ENCODE measurements at places on chromosomes 2 and 18. TPM values are rescaled to one million over a fixed set of nuclear protein-coding genes. Genes with fewer than 3 reads are reported as not detected.

Gene CLIP4
- 16.1 TPM for total RNA-seq

Gene LIMS4
- total RNA-seq: 0.24 TPM

Gene ATOH8
- 17.7 TPM for total RNA-seq

Gene CPS1
- total RNA-seq: 11.7 TPM

Gene SLC19A3
- total RNA-seq: 1.2 TPM

Gene FBXO15
- 0.63 TPM for total RNA-seq

Gene CNRIP1
- 26.1 TPM for total RNA-seq

Gene OTOS
- total RNA-seq: 0.34 TPM

Gene NOL4
- total RNA-seq: 0.68 TPM

Gene DSC1
- not detected for total RNA-seq

Gene FIGN
- 0.57 TPM for total RNA-seq

Gene LAMA3
- 1.4 TPM for total RNA-seq

DNA sequence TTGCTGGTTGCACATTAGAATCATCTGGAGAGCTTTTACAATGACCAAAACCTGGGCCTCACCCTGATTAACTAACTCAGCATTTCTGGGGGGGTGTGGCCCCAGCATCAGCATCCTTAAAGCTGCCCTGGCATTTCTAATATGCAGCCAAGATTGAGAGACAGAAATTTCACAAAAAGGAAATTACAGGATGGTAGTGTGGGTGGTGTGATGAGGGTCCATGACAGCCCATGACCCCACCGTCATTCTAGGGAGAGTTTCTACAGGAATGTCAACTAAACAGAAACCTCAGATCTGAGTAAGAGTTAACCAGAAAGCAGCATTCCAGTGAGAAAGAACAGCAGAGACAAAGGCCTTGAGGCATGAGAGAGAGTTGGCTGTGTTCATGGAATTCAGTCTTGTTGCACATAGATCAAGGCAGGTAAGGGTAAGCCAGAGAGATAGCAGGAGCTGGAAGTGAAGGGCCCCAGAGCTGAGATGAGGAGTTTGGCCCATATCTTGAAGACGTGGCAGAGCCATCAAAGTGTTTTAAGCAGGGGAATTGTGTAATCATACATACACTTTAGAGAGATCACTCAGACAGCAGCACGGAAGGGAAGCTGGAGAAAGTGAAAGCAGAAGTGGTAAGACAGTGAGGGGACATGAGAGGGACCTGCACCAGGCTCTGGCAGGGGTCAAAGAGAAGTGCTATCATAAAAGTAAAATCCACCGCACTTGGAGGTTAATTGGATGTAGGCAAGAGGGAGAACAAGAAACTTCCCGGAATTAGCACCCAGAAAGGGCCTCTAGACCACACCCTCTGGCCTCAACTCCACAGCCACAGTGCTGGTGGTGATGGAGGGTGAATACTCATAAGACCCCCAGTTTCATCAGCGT lies 7.8 kb upstream of the TRABD2A start:
- DNase-seq: peak; percentile 63

DNA sequence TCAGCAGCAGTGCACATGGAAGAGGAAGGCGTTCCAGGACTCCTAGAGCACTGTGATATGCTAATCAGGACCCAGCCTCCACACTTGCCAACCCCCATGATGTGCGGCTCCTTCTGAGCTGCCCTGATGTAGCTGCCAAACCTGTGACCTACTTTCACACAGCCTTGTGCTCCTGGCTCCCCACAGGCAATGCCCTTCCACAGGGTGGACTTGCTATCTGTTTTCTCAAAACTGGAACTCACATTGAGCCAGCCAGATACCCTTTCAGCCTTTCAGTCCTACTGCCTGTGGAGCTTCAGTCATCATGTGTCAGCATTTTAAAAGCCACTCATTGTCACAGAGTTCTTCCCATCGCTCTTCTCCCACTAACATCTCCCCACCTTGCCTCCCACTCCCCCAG lies 181.6 kb downstream of the AFF3 start:
- DNase-seq: no peak

- DNase-seq: no peak
Measured at GRCh38 chr2:46148369-46148736, 148.9 kb upstream of the EPAS1 start.

DNA sequence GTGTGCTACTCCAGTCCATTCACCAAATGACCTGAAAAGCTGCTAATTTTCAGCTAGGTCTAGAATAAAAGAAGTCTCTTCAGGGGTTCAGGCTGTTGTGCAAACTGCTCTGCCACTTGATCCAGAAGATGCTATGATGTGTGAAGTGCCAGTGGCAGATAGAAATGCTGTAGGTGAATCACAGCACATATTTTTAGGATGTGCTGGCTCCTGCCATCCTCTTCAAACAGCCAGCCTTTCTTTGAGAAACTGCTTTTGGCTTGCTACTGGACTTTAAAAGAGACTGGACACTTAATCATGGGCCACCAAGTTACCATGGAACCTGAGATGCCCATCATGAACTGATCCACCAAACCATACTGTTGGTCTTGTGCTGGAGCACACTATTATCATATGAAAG lies 322.1 kb downstream of the EN1 start:
- no peak for DNase-seq

GRCh38 chr2:37802899-37803379 lies 122.1 kb upstream of the RMDN2 start:
- peak; percentile 85 for DNase-seq

DNA sequence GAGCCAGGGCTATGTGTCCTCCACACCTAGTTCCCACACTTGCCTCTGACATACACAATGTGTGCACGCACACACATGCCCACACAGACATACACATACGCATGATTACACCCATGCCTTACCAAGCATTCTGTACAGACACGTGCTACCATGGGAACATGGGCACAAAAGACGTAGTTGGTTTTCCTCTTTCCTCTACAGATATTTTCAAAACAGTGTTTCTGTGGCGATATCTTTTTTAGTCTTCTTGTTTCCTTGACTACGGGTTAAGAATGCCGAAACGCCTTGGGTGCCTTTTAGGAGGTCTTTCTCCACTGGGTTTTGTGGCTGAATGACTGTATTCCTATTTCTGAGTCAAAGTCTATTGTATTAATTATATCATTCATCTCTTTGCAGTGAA lies 75.5 kb upstream of the SPTBN1 start:
- no peak for DNase-seq

DNA sequence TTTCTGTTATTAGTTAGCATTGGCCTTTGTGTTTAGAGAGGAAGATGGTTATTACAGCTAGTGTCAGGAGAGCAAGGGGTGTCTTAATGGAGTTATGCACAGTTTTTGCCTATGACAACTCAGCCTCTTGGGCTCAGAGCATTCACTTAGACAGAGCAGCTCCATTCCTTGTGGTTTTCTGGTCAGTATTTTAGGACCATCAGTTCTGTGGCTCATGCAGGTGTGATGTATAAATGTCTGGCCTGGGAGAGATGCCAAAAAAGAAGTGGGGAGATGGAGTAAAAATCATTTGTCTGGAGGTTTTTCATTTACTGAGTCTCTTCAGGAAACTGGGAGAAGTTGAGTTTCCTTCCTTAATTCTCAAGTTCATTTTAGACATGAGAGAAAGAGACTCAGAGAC lies 79.7 kb downstream of the PRKCE start:
- DNase-seq: no peak

GRCh38 chr2:181281206-181281832 lies 175.9 kb upstream of the ITGA4 start:
- DNase-seq: no peak

DNA sequence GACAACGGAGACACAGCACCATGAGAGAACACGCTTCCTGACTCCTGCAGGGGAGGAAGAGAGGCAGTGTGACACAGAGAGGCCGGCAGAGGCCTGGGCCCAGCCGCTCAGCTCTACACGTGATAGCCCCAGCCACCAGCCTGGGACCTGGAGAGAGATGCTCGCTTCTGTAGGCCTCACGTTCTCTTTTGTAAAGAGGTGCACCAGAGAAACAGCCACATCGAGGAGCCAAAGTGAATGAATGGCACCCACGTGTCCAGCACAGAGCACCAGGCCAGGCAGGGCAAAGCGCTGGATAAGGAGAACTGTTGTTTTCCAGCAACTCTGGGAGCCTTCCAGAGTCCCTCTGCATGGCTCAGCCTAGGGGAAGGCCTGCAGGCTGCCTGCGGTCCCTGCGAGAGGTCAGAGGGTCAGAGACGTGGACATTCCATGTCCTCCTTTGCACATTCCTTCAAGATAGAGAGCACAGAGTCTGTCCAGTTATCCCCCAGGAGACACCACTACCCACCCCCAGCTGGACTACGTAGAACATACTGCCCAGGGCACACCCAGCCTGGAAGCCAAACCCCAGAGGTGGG lies 14.2 kb downstream of the LIMS2 start:
- no peak for DNase-seq

GRCh38 chr18:68679528-68679927 lies 35.4 kb downstream of the TMX3 start:
- DNase-seq: no peak

GRCh38 chr18:9608298-9608697 lies 6.1 kb downstream of the PPP4R1 start:
- no peak for DNase-seq

DNA sequence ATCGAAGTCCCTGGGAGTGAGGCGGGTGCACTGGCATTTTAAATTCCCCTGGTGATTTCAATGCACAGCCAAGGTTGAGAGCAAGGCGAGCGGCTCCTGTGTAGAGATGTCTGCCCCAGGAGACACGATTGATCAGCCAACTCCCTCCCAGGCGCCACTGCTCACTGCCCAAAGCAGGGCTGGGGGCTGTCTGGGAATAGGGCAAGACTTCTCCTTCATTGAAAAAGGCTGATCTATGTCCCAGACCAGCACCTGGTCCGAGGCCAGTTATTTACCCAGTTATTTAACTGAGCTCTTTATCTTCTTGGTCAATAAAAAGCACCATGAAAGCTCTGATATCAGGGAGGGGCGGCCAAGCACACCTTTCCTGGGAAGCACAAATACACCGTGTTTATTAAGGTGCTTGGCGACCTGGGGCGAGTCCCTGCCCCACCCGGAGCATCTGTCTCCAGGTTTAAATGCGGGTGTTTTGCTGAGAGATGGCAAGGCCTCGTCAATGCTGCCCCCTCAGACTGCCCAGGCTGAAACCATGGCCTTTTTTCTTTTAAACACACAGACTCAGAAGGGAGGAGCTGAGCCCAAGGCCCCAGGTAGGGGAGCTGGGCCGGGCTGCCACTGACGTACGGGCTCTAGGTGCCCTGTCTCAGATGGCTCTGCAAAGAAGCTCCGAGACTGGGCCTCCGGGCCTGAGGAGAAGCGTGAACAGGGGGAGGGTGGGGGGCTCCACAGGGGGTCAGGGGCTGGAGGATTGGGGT lies 73.9 kb upstream of the HPCAL1 start:
- no peak for DNase-seq

DNA sequence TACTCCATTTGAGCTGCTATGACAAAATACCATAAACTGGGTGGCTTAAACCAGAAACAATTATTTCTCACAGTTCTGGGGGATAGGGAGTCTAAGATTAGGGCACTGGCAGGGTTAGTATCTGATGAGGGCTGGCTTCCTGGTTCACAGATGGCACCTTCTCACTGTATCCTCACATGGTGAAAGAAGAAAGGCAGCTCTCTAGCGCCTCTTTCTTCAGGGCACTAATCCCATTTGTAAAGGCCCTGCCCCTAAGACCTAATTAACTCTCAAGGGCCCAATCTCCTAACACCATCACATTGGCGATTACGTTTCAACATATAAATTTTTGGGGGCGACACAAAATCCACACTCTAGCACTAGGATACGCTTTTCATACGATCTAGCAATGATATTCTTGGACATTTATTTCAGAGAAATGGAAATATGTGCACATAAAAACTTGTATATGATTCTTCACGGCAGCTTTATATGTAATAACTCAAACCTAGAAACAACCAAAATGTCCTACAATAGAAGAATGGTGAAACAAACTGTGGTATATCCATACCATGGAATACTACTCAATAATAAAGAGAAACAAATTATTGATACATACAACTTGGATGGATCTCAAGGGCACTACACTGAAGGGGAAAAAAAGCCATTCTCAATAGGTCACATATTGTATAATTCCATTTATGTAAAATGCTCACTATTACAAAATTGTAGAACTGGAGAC lies 111.0 kb downstream of the BCL2L11 start:
- no peak for DNase-seq

- DNase-seq: no peak
Measured at GRCh38 chr2:10059552-10060335, 16.4 kb downstream of the KLF11 start.

DNA sequence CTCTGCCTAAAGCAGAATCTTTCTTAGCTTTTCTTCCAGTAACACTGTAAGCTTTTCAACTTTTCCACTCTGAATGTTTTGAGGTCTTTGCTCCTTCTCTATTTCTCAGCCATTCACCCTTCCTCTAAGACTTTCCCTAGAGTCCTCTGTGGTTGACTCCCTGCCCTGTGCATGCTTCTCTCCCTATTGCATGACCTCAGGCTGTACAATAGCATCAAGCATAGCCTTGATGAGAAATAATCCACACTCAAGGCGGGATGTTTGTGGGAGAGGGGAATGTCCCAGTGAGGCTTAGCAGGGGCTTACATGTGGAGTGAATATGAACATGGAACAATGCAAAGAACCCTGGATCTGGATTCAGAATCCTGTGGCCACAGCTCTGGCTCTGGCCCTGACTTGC lies 48.4 kb upstream of the IGFBP5 start:
- DNase-seq: no peak

GRCh38 chr2:143499061-143499460 lies 369.8 kb downstream of the ARHGAP15 start:
- no peak for DNase-seq

GRCh38 chr18:34543356-34543755 lies 166.7 kb upstream of the DTNA start:
- DNase-seq: no peak

DNA sequence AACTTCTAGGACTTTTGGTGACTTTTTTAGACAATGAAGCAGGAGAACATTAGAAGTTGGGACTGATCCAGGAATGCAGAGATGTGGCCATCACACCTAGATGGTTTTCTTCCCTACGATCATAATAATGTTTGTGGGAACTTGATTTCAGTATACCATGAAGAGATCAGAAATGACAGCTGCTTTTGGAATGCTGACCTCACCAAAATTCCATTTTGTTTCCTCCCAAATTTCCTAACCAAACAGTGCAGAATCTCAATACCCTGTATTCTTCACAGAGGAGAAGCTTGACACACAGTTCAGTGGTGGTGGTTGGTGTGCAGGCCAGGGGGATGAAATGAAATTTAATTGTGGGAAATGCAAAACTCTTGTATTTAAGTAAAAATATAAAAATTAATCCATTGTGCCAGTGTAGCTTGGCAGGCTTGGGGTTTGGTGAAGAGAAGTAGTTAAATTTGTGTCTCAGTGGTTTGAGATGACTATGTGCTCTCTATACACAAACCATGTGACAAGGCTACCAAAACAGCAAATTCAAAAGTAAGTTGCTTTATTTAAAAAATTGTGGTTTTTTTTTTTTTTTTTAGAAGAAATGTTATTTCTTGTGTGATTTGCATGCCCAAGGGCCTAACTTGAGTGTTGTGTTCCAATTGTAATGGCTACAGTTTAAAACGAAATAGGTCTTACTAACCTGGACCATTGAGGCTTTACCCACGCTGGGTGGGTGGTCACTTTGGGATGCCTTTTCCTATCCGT lies 252.4 kb downstream of the LPIN1 start:
- no peak for DNase-seq

Data from Daoy (cell line).